COLO829 (cell line): ENCODE measurements at places on chromosomes 3 and 15.

DNA sequence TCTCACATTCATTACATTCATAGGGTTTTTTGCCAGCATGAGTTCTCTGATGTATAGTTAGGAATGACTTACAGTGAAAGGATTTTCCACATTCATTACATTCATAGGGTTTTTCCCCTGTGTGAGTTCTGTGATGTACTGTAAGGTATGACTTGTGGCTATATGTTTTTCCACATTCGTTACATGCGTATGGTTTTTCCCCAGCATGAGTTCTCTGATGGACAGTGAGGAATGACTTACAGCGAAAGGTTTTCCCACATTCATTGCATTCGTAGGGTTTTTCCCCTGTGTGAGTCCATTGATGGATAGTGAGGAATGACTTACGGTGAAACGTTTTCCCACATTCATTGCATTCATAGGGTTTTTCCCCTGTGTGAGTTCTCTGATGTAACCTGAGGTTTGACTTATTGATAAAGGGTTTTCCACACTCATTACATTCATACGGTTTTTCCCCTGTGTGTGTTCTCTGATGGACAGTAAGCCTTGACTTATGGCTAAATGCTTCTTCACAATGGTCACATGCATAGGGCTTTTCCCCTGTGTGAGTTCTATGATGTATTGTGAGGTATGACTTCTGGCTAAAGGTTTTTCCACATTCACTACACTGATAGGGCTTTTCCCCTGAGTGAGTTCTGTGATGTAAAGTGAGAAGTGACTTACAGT, 47.4 kb downstream of the ZNF717 start:
- DNase-seq, result no peak

DNA sequence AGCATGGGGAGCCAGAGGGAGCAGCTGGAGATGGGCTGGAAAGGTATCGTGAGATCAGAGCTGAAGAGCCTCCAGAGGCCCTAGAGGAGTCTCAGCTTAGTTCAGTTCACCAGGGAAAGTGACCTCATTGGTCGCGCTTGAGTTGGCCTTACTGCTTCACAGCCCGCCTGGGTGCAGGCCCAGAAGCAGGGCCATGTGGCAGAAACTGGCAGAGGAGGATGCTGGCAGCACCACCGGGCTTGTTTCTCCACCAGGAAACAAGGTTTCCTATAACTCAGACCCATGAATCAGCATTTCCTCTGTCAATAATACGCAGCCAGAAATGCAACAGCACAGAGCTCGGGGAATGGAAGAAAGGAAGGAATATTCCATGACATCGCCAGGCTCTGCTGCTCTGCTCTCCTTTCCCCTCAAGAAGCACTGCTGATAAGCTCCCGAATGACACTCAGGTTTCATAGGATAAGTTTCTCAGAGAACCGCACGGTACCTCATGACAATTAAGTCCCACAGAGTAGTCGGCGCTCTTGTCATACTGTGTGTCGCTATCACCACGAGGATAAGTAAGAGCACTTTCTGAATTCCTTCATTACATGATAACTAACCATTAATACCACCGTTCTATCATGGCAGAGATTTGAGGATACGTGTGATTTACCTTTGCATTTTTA, 147.1 kb upstream of the LPP start:
- no peak for DNase-seq

DNA sequence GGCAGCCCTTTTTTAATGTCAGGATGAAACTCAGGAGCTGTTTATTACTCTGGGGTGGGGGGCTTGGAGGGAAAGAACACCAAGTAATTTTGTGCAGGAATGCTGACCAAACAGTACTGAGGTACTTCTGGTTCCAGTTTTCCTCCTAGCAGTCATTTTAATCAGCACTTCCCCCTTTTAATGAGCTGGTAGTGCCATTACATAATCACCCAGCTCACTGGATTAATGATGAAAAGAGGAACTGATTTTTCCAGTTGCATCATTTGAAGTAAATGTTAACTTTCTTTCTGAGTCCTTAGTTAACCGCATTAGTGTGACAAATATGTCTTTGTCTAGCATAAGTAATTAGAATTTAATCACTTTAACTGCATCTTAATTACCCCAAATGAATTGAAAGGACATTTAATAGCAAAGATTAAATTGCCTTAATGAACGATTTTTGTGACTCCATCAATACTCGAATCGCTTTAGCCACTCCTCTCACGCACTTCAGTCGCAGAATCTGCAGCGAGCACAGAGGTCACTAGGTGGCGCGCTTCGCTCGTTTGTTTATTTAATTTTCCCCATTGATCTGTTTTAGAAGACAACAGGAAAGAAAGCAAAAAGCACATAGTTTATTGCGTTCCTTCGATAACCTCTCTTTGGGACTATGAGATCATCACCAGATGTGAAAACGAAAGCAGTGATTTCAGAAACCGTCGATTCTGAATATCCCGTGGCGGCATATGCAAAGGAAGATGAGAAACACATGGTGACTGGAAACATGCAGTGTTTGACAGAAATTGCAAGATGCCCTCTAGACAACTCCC, 9.8 kb downstream of the ONECUT1 start:
- peak; percentile 23 for DNase-seq

- no peak for DNase-seq
These were observed 197.1 kb upstream of the TPM1 start for GRCh38 chr15:62845241-62846126.

DNA sequence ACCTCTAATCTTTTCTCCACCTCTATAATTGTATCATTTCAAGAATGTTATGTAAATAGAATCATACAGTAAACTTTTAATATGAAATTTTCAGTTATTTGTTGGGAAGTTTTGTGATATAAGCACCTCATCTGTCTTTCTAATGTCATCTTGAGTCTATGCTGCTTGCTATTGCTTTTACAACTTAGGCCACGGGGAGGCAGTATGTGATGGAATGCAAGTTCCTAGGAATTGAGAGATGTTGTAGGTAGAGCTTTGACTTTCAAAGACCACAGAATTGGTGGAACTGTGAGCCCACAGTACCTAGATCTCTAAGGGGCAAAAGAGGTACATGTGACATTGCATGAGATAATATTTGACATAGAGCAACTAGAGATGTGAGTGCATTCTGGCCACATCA, 328.3 kb downstream of the MFSD1 start:
- no peak for DNase-seq

DNA sequence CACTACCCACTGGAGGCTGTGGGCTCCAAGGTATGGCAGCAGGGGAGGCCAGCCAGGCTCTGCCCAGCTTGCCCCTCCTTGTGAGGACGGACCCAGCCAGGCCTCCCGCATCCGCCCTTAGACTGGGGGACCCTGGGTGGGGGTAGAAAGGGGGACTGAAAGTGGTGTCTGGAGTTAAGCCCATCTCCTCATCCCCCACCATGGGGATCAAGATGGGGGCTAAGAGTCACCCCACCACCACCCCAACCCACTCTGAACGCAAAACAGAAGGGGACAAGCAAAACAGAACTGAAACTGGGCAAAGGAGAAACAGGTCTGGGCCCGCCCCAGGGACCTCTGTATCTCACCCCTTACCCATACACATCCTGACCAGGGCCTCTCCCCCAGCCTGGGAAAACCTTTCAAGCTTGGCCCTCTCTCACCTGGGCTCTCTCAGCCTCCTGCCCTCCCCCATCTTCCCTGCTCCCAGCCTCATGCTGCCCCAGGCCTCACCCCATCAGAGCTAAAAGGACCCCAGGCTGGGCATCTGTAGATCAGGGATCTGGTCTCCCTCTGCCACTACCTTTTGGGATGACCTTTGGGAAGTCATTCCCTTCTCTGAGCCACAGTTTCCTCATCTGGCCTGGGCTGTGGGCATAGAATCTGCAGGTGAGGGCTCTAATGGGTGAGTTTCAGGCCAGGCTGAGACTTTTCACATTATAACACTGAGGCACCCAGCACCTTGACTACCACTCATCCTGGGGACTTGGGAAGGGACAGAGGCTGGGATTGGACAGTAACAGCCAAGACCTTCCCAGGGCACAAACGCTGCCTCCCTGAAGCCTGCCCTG, 30.0 kb upstream of the CYP11A1 start:
- DNase-seq, result no peak

GRCh38 chr15:88986949-88987590, 73.9 kb upstream of the MFGE8 start:
- DNase-seq, result no peak

DNA sequence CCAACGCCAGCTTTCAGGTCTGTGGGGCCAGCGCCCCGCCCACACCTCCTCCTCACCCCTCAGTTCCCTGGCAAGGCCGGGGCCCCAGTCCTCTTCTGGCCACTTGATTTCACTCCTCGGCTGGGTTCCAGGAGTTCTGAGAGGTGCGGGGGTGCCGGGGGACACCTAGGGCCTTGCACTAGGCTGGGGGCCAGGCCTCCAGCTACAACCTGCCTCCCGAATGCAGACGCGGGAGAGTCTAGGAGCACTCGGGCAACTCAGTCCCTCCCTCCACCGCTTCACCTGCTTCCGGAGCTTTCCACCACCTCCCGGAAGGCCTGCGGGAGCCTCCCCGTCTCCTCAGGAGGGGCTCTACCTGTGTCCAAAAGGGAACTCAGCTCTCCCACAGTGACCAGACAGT, 35.6 kb downstream of the TNK2 start:
- no peak for DNase-seq

- peak; percentile 80 for DNase-seq
These were observed 120.9 kb downstream of the SAMMSON start for GRCh38 chr3:70120357-70120966.

GRCh38 chr3:127889461-127889863, 25.6 kb upstream of the KBTBD12 start:
- DNase-seq, result no peak

GRCh38 chr15:69994429-69995205, 103.1 kb downstream of the TLE3 start:
- DNase-seq, result no peak

DNA sequence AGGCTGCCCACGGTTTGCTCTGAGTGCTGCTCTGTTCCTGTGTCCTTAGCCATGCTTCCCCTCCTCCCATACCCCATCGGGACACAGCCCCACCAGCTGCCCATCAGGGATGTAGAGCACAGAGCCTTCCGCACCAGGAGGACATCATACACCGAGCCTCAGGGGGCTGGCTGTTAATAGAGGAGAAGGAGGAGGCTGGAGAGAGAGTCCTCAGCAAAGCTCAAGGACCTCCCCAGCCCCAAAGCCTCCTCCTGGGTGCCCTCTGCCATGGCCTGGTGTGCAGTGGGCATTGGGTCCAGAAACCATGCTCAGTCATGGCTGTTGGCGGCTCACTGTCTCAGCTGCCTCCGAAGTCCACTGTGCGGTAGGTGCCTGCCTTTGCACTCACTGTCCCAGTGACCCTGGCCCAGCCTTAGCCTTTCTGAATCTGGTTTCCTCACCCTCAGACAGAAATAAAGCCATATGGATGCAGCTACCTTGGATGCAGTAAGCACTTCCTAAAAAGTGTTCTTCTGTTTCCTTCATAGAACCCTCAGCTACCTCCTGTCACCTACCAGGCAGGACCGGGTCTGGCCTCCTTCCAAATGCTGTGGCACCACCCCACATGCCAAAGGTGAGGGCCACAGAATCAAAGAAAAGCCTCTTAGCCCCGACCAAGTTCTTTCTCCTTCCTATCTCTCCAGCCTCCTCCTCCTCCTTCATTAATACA, 53.9 kb downstream of the ACAD9 start:
- DNase-seq, result no peak

GRCh38 chr3:180827171-180827570, 85.3 kb upstream of the FXR1 start:
- DNase-seq, result no peak

- no peak for DNase-seq
These were observed 37.9 kb upstream of the SLCO2A1 start for GRCh38 chr3:134067531-134068161.

DNA sequence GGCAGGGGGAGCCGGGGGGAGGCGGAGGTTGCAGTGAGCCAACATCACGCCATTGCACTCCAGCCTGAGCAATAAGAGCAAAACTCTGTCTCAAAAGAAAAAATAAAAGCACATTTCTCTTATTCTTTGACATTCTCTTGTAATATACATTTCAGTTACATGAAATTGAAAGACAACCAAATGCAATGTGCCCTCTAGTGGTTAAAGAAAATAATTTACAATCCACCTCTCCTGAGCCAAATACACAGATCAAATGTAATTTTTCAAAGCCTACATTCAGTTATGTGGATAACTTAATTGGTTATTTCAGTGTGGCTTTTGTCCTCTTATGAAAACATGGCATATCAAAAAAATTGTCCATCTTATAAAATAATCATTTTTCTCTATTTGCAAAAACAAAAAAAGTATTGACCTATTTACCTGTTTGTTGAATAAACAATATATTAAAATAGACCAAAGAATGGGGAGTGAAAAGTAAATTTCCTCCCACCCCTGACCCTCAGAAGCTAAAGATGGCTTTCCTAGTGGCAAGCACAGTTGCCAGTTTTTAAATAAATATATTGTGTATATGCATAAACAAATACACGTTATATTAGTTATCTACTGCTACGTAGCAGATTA, 14.2 kb upstream of the U2SURP start:
- peak; percentile 71 for DNase-seq

GRCh38 chr3:33194303-33194702, 24.3 kb downstream of the SUSD5 start:
- DNase-seq, result no peak

GRCh38 chr3:36674816-36675215, 89.5 kb downstream of the DCLK3 start:
- no peak for DNase-seq

GRCh38 chr3:127663151-127663550, 9.6 kb upstream of the ABTB1 start:
- no peak for DNase-seq

- no peak for DNase-seq
These were observed 5.6 kb upstream of the MECOM start for GRCh38 chr3:169668957-169669741.

GRCh38 chr15:99006146-99006545, 1.4 kb downstream of the PGPEP1L start:
- DNase-seq, result no peak

DNA sequence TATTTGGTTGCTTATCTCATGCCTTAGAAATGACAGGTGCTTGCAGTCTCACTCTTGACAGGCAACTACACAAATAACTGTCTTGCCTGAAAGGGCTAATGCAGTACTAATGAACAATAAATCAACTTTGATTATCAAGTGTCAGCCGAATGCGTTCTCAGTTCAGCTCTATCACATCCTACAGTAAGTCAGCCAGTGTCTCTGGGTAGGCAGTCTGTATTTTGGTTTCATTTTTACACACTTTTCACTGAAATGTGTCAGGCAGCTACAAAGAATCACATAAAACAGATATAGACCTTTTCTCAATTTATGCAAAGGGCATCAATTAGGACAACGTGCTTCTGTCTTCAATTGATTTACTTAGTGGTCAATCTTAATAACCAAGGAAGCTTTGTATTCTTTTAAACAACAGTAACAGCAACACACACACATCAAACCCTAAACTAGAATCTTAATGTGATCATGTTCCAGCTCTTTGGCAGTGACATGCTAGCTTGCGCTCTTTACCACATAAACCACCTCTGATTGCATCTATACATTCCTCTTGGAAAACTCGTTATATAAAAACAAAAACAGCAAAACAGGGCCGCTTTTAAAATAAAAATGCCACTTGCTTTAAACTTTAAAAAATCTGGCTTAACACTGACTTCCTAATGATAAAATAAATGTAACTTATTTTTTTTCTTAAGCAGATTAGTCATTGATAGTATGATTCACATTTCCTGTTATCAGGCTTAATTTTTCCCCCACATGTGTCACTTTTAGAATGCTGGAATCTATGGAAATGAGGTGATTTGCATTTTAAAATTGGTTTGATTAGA, 520.4 kb downstream of the FOXP1 start:
- peak; percentile 31 for DNase-seq

- DNase-seq, result no peak
These were observed 25.3 kb downstream of the SLC41A3 start for GRCh38 chr3:126058666-126059065.

GRCh38 chr3:16481546-16481897, 32.0 kb downstream of the RFTN1 start:
- no peak for DNase-seq
